Cortex of kidney (tissue), 1 donor: ENCODE measurements at places on chromosomes 11 and 22.

DNA sequence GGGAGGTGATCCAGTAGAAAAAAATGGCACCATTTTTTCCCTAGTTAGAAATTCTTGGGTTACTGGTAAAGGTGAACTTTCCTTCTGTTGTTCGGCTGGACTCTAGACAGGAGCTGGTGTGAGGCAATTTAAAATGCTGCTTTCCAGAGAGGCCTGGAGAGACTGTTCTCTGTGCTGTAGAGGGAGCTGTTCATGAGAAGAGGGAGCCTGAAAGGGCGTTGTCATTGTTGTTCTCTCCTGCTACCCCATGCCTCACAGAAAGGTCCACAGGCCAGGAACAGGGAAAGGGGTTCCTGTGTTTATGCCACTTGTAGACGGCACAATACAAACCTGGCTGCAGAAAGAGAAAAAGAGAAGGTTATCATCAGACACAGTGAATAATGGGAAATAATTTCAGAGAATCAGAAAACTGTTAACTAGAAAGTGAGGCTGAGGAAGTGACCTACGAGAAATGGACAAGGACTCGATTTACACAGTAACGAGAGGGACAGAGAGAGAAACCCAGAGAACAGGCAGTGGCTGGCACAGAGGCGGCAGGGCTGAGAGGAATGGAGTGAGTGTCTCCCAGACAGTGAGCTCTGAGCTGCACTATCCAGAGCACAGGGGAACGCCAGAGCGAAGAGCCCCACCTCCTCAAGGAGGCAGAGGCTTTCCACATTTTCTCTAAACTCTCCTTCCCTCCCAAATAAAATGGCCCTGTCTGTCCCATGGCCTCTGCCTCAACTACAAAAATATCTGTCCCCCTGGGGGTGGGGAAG is 109.2 kb downstream of the RRM1 start:
- DNase-seq: no peak

- no peak for DNase-seq
These were observed 161.1 kb upstream of the CCDC179 start for GRCh38 chr11:23021287-23021863.

GRCh38 chr11:68169442-68169841 is 43.7 kb downstream of the KMT5B start:
- DNase-seq: no peak

GRCh38 chr22:48612077-48612995 is 1215.3 kb downstream of the BRD1 start:
- DNase-seq: no peak

DNA sequence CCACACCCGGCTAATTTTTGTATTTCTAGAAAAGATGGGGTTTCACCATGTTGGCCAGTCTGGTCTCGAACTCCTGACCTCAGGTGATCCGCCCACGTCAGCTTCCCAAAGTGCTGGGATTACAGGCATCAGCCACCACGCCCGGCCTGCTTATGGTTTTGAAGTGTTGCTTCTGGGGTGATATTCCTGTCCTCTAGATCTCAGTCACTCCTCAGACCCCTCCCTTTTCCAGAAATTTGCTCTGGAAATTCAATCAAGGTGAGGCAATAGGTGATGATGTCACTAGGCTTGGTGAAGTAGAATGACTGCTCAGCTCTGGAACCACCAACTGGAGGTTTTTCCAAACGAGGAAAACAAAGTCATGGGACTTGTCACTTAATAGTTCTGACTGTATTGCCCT is 36.6 kb upstream of the CREB3L1 start:
- no peak for DNase-seq

DNA sequence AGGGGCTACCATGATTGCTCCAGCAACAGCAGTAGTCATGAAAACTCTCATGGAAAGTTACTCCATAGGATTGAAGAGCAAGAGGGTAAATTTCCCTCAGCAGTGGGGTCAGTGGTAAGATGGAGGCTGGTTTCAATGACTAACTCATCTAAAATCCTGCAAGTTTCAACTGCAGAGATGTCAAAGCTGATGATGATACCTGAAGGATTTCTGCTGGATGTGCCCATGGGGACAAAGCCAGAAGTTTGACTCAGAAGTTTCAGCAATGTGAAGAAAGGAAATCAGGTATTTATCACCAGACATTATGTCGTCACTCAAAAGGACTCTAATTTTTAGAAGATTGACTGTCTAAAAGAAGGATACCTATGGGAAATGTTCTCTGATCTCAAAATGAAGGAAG is 29.1 kb downstream of the RAB38 start:
- no peak for DNase-seq
